ENCODE measurements at places on chromosomes 3 and 15.

DNA sequence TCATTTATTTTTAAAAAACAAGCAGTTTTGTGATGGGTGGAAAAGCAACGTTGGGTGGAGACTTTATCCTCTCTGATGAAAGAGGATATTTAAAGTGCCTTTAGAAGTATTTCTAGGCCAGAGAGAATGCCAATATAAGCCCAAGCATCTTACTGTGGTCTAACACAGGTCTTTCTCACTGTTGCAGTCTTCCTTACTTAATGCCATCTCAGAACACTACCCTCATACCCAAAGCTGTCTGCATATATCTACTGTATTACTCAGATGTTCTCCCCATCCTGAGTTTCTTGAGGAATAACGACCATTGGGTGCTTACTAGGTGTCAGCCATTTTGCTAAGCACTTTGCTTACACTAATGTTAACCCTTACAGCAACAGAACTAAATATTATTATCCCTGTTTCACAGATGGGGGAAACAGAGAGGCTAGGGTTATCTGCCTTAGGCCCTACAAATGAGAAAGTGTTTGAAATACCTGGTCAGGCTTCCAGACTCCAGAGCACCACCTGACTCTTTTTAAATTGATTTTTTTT, 29.8 kb upstream of the EBLN2 start:
- DNase-seq, result no peak

DNA sequence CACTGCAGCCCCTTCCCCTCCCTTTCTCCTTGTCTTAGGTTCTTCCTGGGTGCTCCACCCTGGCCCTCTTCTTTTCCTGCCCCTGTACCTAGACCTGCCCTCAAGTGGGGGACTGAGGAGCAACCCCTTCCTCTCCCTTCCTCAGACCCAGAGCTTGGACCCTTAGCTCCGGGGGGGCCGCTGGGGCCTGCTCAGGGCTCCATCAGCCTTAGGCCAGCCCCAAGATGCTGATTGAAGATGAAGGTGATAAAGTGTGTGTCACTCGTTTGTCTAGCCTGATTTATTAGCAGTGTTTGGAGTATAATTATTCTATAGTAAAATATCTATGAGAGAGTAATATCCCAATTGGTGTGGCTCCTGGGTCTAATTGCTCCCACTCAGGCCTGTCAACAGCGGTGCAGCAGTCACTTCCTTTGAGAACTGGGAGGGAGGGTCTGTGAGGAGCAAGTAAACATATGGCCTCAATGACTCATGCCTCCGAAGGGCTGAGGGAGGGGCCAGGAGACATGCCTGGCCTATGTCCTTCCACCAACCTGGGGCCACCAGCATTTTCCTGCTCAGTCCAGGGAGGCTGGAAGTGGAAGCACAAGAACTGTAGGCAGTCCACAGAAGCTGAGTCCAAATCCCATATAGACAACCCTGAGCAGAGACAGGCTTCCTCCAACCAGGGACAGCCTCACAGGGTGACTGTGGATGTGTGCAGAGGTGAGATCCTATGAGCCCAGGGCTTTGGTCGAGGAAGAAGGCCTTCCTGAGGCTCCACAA, 123.2 kb downstream of the DNAJB8 start:
- DNase-seq, result peak; percentile 15

DNA sequence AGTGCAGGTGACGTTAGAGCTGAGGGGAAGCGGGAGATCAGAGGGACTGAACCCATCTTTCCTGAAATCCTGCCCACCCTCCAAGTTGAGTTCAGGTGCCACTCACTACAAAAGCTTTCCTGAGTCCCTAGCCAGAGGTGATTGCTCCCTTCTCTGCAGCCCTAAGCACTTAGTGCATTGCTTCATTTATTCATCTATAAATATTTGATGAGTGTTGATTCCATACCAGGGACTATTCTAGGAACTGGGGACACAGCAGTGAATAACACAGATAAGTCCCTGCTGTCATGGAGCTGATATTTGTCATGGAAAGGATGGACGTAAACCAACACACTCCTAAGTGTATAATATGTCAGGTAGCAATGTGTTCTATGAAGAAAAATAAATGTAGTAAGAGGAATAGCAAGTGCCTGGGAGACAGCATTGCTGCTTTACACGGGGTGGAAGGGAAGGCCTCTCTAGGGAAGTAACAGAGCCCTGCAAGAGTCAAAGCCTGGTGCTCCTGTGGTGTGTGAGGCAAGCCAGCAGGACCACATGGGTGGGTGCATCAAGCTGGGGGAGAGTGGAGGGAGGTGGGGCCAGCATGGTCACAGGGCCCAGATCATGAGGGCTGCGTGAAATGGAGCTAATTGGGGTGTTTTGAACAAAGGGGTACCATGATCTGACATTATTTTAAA, 18.6 kb downstream of the ALPK3 start:
- no peak for DNase-seq

GRCh38 chr3:43028678-43029490, 49.8 kb downstream of the GASK1A start:
- DNase-seq, result no peak

- no peak for DNase-seq
These were observed 116.2 kb upstream of the LSAMP start for GRCh38 chr3:116561529-116561928.

DNA sequence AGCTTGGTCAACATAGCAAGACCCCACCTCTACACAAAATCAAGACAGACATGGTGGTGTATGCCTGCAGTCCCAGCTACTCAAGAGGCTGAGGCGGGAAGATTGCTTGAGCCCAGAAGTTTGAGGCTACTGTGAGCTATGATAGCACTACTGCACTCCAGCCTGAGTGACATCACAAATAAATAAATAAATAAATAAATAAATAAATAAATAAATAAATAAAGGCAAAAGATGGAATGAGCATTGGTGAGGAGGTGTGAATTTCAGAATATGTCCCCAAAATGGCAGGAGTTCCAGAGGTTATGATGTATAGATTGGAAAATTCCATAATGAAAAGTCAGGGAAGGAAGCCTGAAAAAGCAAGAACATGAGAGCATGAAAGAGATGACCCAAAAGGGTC, 249.9 kb downstream of the MEX3B start:
- no peak for DNase-seq

DNA sequence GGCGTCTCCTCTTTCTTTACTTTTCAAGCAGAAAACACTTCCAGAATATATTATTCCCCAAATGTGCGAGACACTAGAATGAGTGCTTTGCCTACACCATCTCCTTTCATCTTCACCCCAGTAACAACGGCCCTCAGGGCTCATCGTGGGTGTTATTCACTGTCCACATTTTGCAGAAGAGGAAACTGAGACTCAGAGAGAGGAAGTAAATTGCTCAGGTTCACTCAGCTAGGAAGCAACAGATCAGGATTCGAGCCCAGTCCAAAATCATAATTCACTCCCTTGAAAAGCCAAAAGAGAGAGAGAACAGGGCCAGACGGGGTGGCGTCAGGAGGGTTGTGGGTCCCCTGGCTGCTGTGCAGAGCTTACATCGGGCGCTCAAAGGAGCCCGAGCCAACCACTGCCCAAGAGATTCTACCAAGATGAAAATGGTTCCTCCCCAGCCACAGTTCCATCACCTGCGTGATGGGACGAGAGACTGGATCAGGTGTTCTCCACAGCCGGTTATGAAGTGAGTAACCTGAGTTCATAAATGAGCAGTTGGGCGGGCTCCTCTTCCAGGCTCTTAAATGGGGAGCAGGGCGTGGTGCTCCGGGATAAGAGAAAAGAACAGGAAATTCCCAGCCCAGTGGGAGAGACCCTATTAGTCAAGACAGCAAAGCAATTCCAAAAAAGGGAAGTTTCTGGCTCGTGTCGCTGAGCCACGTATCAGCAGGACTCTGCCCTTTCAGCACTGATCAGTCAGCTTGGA, 48.6 kb upstream of the FLNB start:
- DNase-seq, result no peak

DNA sequence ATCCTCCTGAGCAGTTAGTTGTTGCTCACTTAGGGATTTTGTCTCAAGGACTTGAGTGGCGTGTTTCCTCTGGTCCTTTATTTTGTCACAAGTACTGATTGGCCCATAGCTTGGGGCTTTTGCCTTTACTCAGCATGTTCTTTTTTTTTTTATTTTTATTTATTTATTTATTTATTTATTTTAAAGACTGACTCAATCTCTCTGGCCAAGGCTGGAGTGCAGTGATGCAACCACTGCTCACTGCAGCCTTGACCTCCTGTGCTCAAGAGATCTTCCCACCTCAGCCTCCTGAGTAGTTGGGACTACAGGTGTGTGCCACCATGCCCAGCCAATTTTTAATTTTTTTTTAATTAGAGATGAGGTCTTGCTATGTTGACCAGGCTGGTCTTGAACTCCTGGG, 223.9 kb upstream of the TPM1 start:
- no peak for DNase-seq

DNA sequence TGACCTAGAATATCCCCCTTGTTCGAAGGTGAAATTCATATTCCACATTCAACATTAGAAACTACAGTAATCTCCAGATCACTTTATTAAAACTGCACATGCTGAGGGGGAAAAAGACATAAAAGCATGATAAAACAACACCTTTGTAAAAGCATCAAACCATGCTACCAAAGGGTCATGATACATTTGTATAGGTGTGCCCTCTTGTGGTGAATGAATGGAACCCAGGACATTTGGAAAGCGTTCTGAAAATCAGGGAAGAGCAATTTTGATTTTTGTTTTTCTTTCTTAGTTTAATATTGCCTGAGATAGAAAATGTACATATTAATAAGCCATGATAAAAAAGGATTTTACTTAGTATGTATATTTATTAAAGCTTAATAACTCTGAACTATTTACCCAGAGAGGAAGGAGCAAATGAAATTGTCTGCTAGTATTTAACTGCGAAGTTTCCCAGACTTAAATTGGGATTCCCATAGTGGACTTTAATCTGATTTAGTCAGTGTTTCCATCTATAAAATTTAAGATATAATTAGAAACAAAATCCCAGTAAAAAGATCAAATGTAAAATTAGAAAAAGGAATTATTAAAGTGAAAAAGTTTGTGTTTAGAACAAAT, 105.8 kb upstream of the ARL6 start:
- no peak for DNase-seq

DNA sequence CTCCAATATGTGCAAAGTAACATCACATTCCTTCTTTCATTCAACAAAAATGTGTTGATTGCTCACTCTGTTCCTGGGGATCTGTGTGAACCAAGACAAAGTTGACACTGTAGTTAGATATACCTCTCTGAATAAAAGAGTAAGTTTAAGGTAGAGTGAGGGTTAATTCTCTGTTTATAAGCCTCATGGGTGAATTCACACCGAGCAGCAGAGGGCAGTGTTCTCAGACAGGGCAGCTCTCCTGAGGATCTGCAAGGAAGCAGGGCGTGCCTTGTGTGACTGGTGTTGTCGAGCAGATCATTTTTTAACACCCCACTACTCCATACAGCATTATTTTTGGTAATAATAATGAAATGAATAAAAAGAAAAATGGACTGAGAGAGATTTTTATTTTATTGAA, 34.4 kb downstream of the PAQR9 start:
- no peak for DNase-seq
